ENCODE measurements at places on chromosomes 7 and 10.

- peak; percentile 53 for DNase-seq
Observed at GRCh38 chr7:128104108-128104742, 73.0 kb upstream of the LRRC4 start.

DNA sequence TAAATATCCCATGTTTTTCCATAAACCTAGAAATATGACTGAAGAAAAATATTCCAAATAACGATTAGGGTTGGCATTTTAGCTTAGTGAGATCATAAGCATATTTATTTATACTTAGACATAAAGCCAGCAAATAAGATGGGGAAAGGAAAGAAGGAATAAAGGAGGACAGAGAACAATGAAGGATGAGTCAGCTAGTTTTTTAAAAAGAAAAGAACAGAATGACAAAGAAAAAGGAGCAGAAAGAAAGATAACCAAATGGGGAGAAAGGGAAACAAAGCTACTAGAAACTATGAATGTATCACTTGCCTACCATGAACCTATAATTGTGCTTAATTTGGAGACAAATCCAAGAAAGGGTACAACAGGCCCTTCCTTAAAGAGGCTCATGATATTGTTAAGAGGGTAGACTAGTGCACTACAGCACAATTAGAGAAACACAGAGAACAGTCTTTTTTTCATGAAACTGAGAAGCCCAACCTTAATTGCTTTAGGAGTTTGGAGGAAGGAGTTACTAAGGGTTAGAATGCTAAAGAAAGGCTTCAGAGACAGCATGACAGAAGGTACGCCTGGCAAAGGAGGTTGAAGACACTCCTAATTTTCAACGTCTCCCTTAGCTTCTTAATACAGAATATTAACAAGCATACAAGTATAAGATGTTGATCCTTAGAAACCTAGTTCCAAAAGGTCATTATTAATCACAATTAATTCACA, 23.9 kb downstream of the HERPUD2 start:
- DNase-seq: no peak

GRCh38 chr10:47449102-47449978, 34.6 kb downstream of the ANXA8 start:
- DNase-seq: no peak

- DNase-seq: no peak
Observed at GRCh38 chr7:140009735-140010134, 53.0 kb downstream of the PARP12 start.

GRCh38 chr10:102452672-102453340, 1.5 kb upstream of the C10orf95 start:
- DNase-seq: peak; percentile 85

DNA sequence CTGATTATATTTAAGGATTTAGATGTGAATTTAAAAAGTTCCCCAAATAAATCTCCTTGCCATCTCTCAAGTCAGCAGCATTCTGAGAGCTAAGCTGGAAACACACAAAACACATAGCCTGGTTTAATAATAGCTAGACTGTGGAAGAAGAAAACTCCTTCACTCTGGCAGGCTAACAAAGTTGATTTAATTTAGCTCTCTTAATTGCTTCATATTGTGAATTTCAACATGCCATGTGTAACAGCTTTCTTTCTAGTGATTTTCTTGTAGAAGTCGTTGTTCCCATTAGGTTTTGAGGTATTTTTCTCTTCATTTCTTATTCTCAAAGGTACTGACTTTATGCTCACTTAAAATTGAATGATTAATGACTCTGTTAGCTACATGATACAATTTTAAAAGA, 216.8 kb upstream of the AKR1E2 start:
- no peak for DNase-seq

DNA sequence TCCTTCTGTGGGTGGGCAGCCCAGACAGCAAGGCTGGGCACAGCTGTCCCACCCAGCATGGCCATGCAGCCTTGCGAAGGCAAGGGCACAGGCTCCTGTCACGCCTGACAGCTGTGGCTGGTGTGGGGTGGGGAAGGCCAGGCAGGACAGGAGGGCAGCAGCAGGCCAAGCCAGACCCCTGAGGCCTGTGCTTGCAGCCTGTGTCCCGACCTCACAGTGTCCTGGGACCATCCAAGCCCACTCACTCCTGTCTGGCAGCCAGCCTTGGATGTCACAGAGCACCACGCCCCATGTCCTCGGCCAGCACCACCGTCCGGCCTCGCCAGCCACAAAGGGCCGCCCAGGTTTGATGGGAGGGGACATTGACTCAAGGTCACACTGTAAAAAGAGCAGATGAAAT, 85.5 kb upstream of the LRRC4 start:
- no peak for DNase-seq

- no peak for DNase-seq
Observed at GRCh38 chr10:29273478-29273877, 15.4 kb upstream of the LYZL1 start.

DNA sequence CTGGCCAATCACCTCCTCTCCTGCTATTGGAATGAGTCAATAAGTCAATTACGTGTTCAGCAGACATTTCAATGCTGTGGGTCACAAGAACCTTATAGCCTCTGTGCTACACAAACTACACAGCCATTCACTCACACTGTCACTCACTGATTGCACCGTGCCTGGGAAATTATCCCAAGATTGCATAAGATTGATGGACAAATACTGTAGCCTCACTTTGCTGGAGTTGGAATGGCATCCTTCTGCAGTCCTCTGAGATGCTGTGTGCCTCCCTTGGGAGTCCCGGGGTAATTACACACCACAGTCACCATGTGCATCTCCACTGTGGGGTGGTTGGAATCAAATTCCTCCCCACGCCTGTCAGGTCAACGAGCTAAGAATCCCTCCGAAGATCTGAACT, 358.7 kb upstream of the MGMT start:
- DNase-seq: no peak

- DNase-seq: no peak
Observed at GRCh38 chr7:1608318-1608717, 38.5 kb upstream of the PSMG3 start.

- DNase-seq: no peak
Observed at GRCh38 chr7:35508623-35509400, 186.1 kb downstream of the HERPUD2 start.

DNA sequence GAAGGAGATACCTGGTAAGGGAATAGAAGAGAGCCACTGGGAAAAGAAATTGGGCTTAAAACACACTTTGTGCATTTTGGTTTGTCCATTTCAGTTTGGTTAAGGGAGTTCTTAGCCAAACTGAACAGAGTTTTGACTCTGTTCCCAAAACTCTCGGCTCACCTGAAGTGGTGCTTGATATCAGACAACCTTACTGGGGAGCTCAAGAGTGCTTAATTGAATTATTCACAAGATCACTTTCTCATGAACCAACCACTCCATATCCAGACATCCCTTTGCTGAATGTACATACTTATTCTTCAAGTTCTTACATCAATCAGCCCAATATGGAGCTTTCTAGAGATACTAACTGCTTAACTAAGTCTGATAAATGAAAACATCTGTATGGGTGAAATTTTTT, 413.1 kb downstream of the GRM8 start:
- DNase-seq: no peak

GRCh38 chr7:33452805-33453502, 323.6 kb downstream of the BBS9 start:
- DNase-seq: no peak

DNA sequence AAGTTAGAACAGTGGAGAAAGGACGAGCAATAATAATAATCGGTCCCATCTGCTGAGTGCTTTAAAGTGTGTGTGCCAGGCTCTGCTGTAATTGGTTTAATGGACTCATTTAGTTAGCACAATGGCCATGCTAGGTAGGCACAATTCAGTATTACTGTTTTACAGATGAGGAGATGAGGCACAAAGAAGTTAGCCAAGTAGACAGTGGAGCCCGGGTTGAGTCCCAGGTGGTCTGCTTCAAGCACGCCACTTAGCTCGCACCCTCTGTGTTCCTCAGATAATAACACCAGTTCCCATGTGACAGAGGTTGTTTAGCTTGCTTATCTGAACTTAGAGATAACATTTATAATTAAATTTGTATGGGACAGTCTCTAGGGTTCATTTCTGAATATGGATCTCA, 101.6 kb upstream of the GJD4 start:
- DNase-seq: no peak

DNA sequence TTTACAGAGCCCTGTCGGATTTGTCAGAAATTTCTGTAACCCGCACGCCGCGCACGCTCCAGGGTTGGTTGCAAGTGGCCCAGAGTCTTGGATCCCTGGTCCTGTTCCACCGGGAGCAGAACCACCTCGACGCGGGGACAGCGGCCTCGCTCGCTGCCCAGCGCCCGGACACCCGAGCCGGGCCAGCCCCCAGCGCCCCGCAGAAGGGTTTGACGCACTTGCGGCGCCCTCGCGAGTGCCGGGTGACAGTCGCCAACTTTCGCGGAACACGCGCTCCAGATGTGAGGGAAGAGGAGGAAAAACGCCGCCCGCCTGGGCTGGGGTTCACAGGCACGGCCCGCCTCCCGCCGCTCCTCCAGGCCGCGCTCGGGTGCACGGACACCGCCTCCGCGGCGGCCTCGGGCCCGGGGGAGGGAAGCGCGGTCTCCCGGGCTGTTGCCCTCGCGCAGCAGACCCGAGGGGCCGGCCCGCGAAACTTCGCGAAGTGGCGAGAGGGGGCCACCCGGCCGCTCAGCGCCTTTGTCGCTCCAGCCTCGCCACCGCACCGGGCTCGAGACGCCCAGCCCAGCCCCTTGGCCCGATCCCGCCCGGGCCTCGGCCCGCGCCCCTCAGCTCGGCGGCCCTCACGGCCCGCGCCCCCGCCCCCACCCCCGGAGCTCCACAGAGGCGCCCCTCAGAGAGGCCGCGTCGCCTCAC, 514 bp downstream of the RNF216 start:
- DNase-seq: peak; percentile 57

DNA sequence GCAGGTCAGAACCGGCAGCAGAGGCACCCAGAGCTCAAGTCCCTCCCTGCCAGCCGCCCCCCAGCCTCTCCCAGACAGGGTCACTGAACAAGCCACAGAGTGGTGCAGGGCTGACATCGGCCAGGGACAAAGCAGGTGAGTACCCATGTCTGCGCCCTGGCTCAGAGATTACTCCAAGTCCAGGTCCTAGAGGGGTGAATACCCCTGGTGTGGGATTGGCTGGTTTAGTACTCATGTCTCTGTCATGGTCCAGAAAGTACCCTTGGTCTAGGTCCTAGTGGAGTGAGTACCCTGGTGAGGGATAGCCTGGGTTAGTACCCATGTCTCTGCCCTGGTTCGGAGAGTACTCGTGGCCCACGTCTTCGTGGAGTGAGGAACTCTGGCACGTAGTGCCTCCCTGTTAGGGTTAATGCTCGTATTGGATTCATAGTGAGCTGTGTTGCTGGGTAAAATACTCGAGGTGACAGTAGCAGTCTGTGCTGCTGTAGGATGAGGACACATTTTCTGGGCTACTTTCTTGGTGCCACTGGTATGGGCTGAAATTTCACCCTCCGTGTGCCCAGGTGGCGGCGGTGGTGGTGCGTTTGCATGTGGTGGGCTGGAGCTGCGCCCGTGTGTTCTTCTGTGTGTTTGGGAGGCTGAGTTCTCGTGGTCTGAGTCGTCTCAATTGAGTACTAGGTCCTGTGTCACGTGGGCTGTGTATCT, 25.5 kb upstream of the KNDC1 start:
- no peak for DNase-seq

GRCh38 chr7:95595746-95596197, 544 bp downstream of the PDK4 start:
- DNase-seq: no peak

DNA sequence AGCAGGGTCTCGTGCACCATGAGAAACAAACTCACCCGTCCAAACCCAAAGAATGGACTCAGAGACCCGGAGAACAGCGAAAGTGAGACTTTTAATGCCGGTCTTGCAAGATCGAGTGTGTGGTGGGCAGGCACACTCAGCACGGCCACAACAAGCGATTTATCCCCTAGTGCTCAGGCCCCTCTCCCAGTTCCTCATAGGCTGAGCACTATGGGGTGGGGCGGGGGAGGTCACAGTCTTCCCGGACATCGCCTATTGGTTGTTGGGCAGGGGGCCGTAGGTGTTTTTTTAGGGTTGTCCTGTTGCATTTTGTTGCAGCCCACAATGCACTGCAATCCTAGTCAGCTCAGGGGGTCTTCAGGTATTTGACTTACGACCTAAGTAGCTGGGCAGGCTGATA, 608.3 kb upstream of the FOXK1 start:
- DNase-seq: no peak

DNA sequence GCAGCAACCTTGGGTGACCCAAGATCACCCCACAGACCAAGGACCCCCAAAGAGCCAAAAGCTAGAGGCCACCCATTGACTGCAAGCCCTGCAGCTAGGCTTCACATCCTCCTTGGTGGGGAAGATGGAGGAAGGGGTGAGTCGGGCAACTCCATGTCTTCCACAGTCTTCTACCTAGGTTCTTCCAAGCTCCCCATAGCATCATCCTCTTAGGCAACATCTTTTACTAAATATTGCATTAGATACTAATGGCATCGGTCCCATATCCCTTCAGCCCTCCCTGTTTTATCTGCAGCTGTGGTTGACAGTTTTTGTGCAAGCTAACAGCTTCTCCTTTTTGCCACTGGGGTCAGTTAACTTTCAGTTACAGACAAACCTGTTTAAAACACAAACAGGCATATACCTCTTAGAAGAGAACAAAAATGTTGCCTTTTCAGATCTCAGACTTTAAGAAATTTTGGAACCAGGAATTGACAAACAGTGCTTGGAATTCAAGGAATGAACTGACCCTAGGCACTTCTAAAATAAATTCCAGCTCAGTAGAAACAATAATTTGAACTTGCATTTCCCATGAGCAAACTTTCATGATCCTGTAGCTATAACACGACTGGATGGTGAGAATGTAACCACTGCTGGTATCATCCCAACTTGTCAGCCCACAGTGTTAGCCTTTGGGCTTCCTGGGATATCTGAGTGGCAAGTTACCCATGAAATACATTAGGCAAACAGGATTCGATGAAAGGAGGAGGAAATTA, 33.9 kb upstream of the MSMB start:
- no peak for DNase-seq

GRCh38 chr7:133770863-133771492, 356.2 kb upstream of the LRGUK start:
- no peak for DNase-seq

DNA sequence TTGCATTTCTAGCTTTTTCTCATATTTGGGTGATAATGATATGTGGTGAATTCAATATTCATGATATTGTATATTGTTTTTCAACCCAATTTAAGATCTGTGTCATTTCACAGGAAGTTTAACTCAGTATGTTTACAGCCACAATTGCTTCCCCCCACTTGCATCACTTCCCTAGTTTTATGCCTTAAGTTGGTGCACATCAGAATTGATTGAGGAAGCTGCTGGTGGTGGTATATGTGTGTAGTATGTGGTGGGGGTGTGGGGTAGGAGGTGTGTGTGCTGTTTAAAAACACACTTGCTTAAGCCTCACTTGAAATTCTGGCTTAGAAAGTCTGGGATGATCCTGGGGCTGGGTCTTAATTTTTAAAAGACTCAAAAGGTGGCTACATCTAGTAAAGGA, 245.1 kb upstream of the AOAH start:
- DNase-seq: no peak
